Muscle of arm (tissue), 14 donors: ENCODE measurements at places on chromosomes 3 and 15. TPM values are rescaled to one million over a fixed set of nuclear protein-coding genes. Genes with fewer than 3 reads are reported as not detected.

Gene CPNE9
- not detected for polyA plus RNA-seq

DNA sequence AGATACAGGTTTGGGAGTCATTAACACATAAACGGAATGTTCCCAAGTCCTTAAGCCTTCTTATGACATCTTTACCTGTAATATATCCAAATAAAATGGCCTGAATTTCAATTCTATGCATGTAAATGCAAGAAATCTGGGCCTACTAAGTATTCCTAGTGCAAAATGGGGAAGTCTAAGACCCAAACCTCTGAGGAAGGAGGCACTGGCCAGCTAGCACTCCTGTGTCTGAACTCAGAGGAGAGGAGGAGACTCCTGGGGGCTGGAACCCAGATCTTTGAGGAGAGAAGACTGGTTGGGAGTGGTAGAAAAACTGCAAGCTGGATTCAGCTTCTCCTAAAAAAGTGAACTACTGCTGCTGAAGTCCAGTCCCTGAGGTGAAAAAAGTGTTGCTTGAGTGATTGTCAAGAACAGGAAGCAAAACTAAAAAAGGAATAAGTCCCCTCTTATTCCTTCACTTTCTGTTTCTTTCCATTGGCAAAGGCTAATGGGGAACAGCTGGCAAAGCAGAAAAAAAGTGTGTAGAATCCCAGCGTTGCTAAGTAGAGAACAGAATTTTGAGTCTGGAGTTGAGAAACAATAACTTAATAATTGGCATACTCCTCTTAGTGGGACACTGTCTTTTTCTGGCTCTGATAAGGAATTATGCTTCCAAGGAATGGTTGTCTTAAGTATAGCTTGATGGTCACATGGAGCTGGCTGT lies 54.8 kb upstream of the ATP2C1 start:
- DNase-seq: peak; percentile 43

DNA sequence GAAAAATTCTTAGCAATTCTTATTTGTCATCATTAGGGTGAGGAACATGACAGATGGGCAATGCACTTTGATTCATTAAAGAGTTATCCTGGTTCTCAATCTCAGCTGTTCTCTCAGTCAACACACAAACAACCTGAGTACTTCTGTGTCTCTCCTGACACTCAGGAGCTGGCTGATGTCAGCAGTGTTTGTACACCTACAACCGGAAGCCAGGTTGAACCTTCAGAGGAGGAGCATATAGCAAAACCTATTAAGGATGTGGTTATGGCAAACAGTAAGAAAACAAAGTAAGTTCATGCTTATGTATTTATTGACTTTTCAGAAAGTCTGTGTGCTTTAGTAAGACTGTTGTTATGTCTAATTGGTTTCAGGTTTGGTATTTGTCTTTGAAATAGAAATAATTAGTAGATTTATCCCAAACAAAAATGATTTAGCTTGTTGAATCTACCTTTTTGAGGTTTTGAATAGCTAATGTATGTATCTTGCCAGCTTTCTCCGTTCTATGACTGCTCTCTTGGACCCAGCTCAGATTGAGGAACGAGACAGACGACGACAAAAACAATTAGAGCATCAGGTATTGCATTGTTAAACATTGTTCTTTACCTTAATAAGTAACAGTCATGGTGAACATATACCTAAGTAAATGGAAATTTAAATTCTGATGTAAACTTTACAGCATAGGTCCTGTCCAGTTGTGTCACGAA lies 36.6 kb downstream of the CCDC66 start:
- DNase-seq: no peak

DNA sequence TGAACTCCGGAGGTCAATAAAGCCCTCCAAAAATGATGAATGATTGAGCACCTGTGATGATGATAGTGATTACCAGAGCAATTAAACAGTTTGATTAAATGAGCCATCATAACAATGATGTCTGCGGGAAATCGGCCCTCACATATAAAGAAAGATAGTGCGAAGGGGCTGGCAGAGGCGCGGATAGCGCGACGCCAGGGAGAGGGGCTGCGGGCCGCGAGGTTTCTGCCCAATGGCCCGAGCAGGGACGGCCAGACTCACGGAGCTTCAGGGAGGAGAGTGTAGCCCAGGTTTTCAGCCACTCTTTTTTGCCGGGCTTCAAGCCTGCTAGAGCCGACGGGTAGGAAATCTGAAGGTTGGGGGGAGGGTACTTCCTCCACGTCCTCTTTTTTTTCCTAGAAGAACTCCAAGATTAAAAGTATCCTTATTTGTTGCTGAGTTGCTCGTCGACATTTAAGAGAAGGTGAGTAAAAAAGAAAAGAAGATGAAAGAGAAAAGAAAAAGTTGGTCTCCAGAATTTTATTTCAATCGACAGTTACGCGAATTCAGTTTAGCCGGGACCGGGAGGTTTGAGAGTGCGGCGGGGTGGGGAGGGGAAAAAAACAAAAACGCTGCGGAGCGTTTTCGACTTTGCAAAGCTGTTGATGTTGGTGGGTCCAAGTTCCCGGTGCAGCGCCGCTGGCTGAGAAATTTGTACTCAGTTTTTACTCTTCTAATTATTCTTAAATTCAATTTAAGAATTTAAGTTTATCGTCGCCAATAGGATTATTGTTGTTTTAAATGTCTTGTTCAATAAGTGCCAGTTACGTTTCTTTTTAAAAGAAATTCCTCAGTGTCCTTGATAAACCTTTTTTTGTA lies 2.2 kb upstream of the MEIS2 start:
- no peak for DNase-seq

DNA sequence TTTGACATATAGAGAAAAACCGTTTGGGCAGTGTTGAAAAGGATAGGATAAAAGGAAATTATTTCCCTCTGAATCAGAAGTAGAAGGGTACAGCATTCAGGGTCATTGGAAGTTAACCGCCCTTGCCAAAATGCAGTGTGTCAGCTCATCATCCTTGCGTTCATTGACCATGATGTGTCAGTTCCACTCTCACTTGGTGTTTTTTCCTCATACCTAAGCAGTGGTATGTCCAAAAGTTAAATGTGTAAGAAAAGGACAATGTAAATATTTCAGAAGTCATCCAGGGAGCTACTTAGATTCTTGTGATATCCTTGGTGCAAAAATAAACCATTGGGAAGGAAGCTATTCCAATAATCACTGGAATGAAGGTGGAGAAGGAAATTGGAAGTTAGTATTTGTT lies 50.7 kb downstream of the MAP6D1 start:
- DNase-seq: no peak

DNA sequence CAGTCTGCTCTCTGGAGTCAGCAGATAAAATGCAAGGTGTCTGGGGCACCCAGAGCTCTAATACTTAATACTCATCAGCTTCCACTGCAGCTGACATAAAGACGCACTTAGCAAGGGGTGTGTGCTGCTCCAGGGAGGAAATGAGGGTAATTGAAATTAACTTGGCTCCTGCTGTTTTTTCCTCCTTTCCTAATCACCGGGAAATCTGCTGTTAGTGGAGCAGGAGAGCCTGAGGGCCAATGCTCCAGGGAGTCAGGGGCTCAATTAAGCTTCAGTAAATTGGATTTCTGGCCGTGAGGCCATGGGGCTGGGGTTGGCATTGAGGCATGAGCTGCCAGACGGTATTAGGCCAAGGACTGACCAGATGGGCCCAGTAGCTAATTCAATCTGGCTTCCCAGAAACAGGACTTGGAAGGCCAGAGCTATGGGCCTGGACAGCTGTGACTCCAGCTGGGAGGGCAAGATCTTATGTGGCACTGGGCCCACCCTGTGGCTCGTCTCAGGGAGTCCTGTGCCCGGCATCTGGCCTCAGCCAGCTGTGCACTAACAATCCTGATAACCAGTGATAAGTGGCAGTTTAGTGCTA lies 30.7 kb upstream of the CHRNB4 start:
- DNase-seq: peak; percentile 25

DNA sequence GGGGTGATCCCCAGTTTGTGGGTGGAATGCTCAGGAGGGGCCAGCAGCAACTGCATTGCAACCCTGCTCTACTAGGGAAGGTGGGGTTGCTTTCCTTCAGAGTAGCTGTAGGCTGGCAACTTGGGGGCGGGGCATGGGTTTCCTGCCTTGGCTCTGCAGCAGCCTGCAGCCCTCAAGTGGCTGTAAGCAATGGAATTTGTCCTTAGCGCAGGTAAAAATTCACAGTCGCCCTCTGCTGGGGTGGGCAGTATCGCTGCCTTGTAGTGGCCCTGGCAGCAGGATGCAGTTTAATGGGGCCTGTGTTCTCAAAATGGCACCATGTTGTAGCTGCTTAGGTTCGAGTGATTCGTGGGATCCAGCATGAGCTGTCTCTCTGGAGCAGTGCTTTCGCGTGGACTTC lies 29.8 kb downstream of the STT3B start:
- no peak for DNase-seq
